NCI-H1417 treated with DMSO at 0.1 percent for 48 hours (cell line): ENCODE measurements at places on chromosomes 5 and 9.

- no peak for DNase-seq
These were observed 47.0 kb upstream of the SHC3 start for GRCh38 chr9:89225587-89225986.

DNA sequence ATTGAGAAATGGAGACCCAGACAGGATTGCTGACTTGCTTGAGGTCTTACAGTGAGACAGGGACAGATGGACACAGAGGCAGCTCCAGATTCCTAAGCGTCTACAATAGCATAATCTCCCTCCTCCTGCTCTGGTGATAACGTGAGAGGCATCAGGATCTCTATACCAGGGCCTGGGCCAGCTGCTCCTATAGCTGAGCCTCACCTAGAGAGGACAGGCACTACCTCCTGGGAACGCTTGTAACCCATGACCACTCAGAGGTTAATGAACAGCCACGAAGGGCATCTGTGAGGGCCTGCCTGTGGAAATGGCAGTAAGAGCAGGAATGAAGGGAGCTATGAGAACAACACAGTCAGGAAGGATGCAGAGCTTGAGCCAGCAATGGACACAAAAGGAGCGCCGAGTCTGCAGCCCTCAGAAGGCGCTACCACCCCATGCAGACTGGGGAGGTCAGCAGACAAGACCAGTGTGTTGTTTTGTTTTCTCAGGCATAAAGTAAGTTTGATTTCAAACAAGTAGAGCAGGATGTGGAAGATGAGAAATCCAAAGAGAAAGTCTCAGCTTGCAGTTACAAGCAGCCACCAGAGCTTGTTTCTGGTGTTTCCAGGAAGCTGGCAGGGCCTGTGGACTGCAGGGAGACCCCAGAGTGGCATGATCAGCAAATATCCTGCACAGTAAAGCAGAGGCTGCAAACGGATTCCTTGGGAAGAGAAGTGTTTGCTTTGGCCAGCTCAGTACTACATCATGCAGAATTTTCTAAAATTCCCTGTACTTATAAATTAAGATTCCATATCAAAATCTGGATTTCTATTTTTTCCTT, 17.4 kb downstream of the ANKS6 start:
- no peak for DNase-seq

- DNase-seq: no peak
These were observed 114.2 kb downstream of the RGS3 start for GRCh38 chr9:113577525-113578261.

DNA sequence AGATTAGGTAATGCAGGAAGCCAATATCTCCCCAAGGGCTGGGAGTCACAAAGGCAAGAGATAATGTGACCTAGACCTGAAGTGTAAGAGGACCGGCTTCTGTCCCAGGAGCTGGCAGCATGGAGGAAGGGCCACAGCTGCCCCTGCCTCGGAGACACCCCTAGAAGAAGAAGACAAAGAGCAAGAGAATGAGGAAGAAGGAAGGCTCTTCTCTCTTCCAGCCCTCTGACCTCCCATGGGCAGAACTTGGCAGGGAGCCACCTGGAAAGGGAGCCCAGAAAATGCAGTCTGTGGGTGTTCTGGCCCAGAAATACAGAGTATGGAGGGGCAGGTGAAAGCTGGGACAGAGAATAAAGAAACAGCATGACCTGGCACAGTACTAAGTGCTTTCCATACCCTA, 151.0 kb downstream of the C5orf15 start:
- DNase-seq: no peak

DNA sequence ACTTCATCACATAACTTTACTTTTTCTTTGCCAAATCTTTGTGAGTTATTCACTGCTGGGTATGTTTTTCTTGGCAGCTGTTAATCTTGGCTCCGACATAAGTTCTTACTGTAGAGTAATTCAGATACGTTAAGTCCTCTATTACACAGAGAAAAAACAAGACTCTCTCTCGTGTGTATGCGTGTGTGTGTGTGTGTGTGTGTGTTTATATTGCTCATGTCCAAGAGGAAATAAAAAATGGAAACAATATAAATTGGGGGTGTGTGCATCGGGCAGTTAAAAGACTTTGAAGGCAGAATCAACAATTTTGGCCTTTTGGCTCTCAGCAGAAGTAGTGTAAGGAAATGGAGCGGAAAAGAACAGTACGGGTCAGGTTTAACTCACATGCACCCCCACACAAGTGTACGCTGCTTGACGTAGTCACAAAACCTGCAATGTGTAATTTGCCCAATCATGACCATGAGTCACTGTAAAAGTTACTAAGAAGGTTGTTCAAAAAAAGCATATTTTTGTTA, 67.2 kb upstream of the IFNE start:
- DNase-seq: no peak

GRCh38 chr9:124594673-124595072, 87.5 kb upstream of the NR5A1 start:
- no peak for DNase-seq

DNA sequence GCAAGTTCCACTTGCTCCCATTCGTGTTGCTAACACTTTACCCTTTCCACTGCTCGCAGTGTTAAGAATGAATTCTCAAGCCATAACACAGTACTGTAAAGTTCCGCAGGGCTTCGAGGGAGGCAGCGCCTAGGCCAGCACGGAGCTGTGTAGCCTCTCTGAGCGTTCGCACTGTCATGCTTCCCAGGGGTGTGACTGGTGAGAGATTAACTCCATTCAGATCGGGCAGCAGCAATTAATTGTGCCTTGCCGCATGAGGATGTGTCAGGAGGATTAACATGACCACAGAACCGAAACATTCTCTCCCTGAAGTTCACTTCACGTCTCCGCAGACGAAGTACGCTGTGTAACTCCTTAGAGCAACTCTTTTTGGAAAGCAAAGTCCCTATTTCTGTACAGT, 23.2 kb downstream of the ZBTB34 start:
- DNase-seq: no peak

- DNase-seq: no peak
These were observed 14.8 kb upstream of the CEMIP2 start for GRCh38 chr9:71783120-71783523.

DNA sequence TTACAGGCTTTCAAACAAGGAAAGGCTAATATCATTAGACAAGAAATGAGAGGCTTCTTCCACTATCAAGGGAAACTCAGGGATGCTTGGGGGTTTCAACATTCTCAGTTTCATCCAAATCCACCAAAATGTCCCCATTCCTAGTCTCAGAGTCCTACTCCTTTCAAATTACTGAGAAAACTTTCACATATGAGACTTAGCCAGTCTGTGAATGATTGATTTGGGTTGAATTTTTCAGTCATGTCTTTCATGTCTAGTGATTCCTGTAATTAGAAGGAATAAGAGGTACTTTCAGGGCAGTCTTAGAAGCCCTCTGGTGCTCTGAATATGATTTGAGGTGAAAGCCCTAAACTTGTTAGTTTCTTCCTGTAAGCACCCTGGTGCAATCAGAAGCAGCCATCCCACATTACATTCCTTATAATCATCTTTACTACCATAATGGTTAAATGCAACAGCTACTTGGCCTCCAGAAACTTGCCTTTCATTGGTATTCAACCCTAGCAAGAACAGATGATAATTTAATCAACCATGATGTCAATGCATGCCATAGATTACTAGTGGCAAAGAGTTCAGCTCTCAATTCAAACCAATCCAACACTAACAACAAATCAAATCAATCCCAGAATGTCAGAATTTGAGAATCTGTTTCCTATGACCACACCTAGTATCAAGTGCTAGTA, 50.7 kb upstream of the RIC1 start:
- DNase-seq: no peak
